Stimulated activated CD4-positive, alpha-beta T cell treated with anti-CD3 and anti-CD28 coated beads, TNF-alpha, amount 100 ng/mL, for 1 hour (primary cell): ENCODE measurements at places on chromosomes 1 and 21.

GRCh38 chr1:233109096-233109495, 158.7 kb downstream of the NTPCR start:
- no peak for DNase-seq

DNA sequence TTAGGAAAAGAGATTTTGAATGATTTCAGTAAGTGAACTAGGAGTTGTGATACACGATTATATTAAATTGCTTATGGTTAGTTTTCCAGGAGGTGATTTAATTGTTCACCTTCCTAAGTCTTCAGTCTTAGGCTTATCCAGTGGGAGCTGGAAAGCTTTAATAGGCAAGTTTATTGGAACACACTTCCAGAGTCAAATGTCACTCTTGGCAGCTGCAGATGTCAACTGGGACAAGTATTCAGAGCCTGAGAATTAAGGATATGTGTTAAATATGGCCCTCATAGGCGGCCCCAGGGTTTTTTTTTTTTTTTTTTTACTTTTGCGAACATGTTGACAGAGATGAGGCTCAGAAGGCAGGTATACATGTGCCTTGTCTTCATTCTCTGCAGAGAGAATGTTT, 29.2 kb downstream of the UCK2 start:
- no peak for DNase-seq

DNA sequence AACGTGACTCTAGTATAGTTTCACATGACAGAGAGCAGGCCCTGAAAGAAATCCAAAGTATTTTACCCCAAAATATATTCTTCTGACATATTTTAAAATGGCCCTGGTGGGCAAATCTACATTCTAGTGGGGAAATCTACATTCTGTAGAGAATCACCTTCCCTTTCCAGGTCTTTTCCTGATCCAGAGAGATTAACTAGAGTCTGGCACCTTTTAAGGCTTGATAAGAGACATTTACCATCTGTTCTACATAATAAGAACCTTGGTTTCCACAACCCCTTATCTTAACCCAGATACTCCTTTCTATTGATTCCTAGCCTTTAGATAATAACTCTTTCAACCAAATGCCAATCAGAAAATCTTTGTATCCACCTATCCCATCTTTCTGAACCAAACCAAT, 17.0 kb upstream of the L1TD1 start:
- DNase-seq = no peak

- no peak for DNase-seq
Measured at GRCh38 chr1:229474509-229474908, 33.6 kb downstream of the NUP133 start.

- no peak for DNase-seq
Measured at GRCh38 chr1:91851130-91852010, 34.6 kb downstream of the TGFBR3 start.

DNA sequence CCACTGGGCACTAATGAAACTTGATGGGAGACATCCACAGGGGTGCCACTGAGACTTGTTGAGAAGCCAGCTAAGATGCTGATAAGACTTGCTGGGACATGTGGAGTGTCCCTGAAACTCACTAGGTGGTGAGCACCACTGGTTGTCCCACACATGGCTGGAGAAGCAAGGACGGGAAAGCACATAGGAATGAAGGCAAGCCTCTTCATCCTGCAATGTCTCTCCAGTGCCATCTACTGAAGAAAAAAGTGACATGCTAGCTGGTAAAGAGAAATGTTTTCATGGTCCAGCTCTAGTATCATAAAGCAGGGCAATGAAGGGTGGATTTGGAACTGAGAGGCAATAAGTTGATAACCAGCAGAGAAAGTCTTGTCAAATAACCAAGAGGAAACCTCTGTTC, 283.0 kb downstream of the PAPPA2 start:
- no peak for DNase-seq

- DNase-seq = no peak
Measured at GRCh38 chr1:156064615-156065014, 3.7 kb downstream of the RAB25 start.

DNA sequence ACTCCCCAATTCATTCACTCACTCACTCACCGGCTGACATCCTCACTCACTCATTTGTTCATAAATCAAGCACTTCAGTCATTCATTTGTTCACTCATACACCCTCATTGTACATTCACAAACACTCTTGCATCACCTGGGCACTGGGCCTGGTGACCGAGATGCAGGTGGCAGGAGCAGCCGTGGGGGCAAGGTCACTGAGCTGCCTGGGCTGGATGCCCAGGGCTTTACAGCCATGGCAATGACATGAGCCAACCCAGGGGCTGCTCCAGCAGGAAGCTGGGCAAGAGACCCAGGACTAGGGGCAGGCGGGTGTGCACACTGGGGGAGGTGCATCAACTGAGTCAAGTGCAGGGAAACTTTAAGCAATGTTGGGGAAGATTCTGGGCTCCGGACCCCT, 113.6 kb upstream of the IGSF21 start:
- no peak for DNase-seq

DNA sequence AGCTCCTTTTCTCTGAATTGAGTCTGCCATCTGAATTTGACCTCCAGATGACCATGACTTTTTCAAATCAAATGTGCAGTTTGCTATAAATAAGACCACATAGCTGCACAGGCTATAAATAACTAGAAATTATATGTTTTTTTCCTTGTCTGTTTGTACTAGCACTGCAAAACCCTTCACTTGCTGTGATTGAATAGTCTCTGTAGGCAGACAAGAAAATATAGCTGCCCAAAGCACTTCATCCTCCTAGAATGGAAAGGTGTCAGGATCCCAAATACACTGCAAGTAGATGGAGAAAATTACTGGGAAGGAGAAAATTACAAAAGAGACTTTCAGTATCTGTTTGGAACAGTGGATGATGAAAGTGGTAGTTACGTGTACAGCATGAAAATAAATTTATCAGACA, 175.8 kb downstream of the APP start:
- DNase-seq = no peak

GRCh38 chr1:197222780-197223179, 45.3 kb upstream of the CRB1 start:
- DNase-seq = no peak

- DNase-seq = no peak
Measured at GRCh38 chr1:208085655-208086515, 158.3 kb downstream of the PLXNA2 start.

DNA sequence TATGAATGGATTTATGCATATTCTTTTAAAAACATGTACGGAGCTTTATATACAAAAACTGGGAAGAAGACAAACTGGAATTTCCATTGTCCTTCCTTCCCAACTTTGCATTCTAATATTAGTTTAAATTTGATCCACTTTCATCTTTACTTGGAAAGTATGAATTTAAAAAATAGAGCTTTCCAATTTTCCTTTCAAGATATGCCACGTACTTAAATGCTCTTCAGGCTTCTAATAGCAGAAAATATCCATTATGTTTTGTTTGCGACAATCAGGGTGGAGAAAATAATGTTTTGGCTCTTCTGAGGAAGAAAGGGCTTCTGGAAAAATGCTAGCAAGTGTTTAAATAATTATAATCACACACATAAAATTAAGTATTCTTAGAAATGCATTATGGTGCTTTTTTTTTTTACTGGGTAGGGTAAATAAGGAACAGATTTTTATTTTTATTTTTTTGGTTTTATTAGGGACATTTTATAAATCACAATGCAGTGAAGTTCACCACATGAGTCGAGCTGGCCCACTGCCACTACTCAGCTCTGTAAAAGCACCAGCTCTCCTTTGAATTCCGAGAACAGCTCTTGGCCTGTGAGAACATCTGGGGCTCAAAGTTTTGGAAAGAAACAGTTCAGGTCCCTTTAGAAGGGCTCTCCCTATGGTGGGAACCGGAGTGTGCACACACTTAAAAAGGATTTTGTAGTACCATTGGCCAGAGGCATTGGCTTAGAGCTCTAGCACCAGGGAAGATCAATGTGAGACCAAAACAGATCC, 287.4 kb upstream of the LYPLAL1 start:
- DNase-seq = no peak

DNA sequence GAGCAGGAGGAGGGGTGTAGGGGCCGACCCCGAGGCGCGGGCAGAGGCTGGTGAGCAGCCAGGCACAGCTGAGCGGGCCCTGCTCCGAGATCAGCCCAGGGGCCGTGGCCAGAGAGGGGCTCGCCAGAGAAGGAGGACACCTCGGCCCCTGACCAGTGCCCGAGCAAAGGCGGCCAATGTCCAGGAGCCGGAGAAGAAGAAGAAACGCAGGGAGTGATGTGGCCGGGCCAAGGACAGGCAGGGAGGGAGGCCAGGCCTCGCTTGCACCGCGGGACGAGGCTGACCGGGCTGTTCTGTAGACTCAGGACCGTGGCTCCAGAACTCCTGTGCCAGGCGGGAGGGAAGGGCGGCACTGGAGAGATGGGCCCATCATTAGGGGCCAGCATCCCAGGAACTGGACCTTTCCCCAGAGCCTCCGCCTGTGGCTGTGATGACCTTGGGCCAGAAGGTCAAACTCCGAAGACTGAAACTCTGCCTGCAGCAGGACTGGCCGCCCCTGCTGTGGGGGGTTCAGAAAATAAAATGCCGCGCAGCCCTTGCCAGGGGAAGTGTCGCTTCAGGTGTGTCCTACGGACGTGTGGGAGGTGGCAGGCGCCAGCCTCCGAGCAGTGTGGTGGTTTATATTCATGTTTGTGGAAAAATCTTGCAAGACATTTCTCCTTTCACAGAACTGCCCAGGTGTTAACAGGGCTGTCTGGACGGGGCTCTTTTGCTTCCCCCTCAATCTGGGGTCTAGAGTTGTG, 14.4 kb downstream of the RRP1 start:
- DNase-seq = no peak

- DNase-seq = no peak
Measured at GRCh38 chr1:186009039-186009737, 275.0 kb downstream of the HMCN1 start.

GRCh38 chr1:155989242-155990004, 11.1 kb upstream of the ARHGEF2 start:
- peak; percentile 53 for DNase-seq

- DNase-seq = no peak
Measured at GRCh38 chr21:33449616-33450015, 30.2 kb downstream of the TMEM50B start.

- no peak for DNase-seq
Measured at GRCh38 chr1:245395680-245396079, 240.9 kb downstream of the KIF26B start.

DNA sequence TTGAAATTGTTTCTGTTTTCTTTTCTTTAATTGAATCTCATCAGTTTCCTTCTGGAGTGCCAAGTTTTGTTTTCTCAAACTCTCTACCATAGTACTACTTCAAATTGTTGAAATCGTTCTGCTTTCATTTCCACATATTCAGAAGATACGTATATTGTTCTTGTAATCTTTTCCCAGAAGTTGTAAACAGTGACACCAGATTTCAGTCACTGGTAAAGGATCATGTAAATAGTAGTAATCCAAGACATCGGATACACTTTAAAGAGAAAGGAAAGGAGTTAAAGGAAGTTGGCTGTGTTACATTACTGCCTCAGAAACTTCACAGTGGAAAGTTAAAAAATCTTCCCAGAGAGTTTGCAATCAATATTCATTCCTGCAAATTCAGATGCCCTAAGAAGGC, 67.5 kb downstream of the RGL1 start:
- DNase-seq = no peak
